ENCODE measurements at places on chromosomes 2 and 18. TPM values are rescaled to one million over a fixed set of nuclear protein-coding genes. Genes with fewer than 3 reads are reported as not detected.

The IKZF2 gene
- total RNA-seq, result 8.6 TPM

The IFIH1 gene
- total RNA-seq, result 4.2 TPM

DNA sequence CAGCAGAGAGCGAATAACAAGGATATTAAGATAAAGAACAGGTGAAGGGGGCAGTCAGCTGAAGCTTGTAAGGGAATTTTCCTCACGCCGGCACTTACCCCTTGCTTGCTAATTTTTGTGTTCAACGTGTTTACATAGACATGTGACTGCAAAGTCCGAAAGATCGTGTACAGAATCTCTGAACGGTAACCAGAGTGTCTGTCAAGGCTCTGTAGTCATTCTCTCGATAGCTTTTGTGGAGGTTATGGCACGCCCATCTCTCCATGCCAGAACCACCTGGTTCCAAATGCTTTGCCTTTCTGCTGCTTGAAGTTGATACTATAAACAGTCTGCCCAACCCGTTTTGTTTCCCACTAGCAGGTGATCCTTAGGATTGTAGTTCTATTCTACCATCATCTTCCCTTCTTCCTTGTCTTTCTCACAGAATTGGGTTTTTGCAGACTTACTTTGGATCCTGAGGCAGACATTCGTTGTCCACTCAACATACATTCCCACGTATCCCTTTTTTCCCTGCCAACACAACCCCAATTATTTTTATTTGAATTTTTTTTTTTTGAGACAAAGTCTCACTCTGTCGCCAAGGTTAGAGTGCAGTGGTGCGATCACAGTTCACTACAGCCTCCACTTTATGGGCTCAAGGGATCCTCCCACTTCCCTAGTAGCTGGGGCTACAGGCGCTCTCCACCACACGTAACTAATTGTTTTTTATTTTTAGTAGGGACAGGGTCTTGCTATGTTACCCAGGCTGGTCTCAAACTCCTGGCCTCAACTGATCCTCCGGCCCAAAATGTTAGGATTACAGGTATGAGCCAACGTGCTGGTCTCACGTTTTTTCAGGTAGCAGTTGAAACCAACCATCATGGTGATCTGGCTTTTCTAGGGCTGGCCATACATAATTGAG lies 1.3 kb upstream of the USP34 start:
- H3K27ac ChIP-seq, result peak overlapping the region; percentile 99
- DNase-seq, result no peak
- H3K36me3 ChIP-seq, result peaks cover 5% of the 10 kb centered on the region

- H3K27me3 ChIP-seq, result no peaks in the 10 kb centered on the region
- H3K4me3 ChIP-seq, result no peak overlapping the region
- peaks cover 3% of the 10 kb centered on the region for H3K4me1 ChIP-seq
- H3K27ac ChIP-seq, result no peak overlapping the region
- no peak for DNase-seq
- no peaks in the 10 kb centered on the region for H3K36me3 ChIP-seq
Observed at GRCh38 chr2:164530464-164530863, 90.8 kb downstream of the GRB14 start.

GRCh38 chr18:59839931-59840685 lies 59.7 kb upstream of the PMAIP1 start:
- H3K4me1 ChIP-seq, result peaks cover 7% of the 10 kb centered on the region
- no peak for DNase-seq
- peaks cover 10% of the 10 kb centered on the region for H3K27me3 ChIP-seq
- H3K36me3 ChIP-seq, result no peaks in the 10 kb centered on the region
- no peak overlapping the region for H3K4me3 ChIP-seq

Data from chondrocyte (in vitro differentiated cells).